Mesenteric fat pad (tissue), 1 donor: ENCODE measurements at places on chromosomes 7 and 10. TPM values are rescaled to one million over a fixed set of nuclear protein-coding genes. Genes with fewer than 3 reads are reported as not detected.

Gene AS3MT
- 2.1 TPM for total RNA-seq

DNA sequence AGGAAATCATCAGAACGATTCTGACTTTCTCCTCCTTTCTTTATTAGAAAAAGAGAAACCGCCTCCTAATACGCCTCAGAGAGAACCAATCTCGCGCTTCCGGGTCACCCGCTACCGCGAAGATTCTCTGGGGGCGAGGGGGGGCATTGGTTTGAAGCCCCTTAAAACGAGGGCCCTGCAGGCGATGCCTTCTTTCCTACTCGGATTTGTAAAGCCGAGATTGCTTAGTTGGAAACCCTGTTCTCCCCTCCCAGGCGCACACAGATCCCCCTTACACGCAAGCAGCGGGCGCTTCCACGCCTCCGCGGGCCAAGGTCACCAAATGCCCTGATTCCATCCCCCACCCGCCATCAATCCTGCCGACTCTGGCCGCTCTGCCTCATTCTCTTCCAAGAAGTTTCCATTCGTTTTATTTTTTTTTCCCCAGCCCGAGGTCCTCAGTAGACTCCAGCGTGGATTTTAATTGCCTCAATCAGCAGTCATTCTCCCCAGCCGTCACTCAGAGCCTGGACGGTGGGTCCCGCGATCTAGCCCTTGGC lies 1.1 kb upstream of the GAD2 start:
- no peak for DNase-seq

- DNase-seq = no peak
These were observed 775.5 kb downstream of the LRMDA start for GRCh38 chr10:76206797-76207352.

- DNase-seq = no peak
These were observed 24.0 kb upstream of the PAPSS2 start for GRCh38 chr10:87635498-87636312.
